ENCODE measurements at places on chromosomes 1 and 21.
A peak's percentile ranks its signal among the peaks of the same experiment; 100 is the strongest.

DNA sequence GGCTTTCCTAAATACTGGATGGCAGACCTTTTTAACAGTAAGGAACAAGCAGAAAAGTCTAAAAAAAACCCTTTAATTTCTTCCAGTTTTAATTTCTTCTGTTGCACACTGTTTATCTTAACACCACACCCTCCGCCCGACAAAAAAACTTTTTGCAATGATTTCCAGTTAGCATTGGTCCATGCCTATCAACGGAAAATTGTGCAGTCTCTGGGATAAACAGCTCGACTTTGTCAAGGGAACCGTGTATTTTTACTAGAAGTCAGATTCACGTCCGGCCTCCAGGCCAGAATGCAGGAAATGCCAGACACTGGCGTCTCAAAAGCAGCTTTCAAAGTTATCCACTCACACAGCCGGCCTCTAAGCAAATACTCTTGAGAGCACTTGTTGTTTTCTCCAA, 378 bp upstream of the NUP210L start:
- no peak for DNase-seq

GRCh38 chr1:226640321-226641136, 92.0 kb downstream of the STUM start:
- no peak for DNase-seq

- DNase-seq, result peak; percentile 50
Measured at GRCh38 chr1:101105877-101106276, 80.3 kb upstream of the DPH5 start.

GRCh38 chr1:220680085-220680687, 10.0 kb upstream of the C1orf115 start:
- DNase-seq, result peak; percentile 61

DNA sequence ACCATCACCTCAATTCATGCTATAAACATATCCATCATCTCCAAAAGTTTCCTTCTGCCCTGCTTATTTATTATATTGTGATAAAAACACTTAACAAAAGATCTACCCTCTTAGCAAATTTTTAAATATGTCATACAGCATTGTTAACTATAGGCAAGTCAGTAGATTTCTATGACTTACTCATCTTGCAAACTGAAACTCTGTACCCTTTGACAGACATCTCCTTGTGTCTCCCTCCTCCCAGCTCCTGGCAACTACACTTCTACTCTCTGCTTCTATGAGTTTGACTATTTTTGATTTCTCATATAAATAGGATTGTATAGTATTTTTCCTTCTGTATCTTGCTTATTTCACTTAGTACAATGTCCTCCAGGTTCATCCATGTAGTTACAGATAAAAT, 174.8 kb downstream of the TNFSF18 start:
- DNase-seq, result no peak

GRCh38 chr1:47866601-47867437, 130.4 kb downstream of the TRABD2B start:
- DNase-seq, result no peak

Data from G401 (cell line).